ENCODE measurements at places on chromosomes 3 and 15. TPM values are rescaled to one million over a fixed set of nuclear protein-coding genes. Genes with fewer than 3 reads are reported as not detected.
A peak's percentile ranks its signal among the peaks of the same experiment; 100 is the strongest.

- no peak for DNase-seq
These were observed 34.9 kb upstream of the SNRPA1 start for GRCh38 chr15:101329867-101330380.

DNA sequence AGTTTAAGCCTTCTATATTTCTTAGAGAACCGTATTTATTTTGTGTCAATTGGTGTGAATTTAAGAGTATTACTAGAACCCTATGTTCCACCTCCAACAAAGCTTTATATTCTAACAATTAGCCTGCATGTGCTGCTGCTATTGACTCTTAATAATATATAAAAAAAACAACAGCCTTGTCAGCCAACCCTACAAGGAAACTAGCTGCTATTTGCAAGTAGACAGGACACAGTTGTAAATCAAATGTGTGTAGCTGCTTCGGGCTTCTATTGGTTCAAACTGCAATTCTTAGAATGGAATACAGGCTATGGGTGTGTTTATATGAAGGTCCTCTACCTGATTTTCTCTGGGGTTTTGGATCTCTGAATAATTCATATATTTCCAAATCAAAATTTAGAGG lies 60.7 kb downstream of the ZBTB20 start:
- DNase-seq, result no peak

DNA sequence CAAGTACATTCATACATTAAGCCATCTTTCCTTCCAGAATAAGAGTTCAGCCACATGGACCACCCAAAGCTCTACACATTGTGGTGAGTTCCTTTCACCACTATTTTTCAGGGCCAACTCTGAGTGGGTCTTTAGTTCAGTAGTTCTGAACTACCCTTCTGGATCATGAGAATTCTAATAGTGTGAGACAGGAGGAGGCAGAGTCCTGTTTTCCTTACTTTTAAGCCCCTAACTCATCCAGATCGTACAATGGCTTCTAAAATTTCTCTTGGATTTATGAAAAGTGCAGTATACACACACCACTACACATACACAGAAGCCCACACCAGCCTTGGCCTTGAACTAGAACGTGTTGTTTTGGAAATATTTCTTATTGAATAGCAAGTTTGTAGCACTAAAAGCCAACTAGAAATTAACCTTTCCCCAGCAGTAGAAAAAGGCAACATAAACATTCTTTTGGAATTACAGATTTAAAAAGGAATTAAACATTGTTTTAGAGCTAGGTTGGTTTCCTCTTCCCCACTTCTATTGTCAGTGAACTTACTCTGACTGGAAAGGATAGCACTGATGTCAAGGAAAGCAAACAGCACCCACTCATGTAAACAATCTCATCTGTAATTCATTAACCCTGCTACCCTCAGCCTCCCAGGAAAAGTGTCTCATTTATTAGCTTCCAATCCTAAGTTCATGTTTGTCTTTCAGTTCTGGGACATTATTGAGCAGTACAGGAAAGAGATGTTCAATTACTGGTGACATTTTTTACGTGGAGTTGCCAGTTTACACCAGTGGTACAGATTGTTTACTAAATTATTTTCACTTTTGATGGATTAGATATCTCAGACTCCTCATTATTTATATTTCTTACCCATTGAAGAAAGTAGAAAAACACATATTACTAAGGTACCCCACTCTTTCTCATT lies 95.7 kb upstream of the AGTR1 start:
- DNase-seq, result no peak

DNA sequence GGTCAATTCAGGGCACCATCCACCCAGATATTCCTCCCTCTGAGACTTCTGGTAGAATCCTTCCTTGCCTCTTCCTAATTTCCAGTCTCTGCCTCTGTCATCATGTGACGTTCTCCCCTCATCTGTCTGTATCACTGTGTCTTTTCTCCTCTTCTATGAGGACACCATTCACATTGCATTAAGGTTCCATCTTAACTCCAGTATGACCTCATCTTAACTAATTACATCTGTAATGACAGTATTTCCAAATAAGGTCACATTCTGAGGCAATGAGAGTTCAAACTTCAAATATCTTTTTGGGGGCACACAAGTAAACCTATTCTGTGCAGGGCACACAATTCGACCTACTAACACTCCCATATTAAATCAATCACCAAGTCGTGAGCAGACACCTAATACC lies 169.7 kb downstream of the FHIT start:
- DNase-seq, result no peak

DNA sequence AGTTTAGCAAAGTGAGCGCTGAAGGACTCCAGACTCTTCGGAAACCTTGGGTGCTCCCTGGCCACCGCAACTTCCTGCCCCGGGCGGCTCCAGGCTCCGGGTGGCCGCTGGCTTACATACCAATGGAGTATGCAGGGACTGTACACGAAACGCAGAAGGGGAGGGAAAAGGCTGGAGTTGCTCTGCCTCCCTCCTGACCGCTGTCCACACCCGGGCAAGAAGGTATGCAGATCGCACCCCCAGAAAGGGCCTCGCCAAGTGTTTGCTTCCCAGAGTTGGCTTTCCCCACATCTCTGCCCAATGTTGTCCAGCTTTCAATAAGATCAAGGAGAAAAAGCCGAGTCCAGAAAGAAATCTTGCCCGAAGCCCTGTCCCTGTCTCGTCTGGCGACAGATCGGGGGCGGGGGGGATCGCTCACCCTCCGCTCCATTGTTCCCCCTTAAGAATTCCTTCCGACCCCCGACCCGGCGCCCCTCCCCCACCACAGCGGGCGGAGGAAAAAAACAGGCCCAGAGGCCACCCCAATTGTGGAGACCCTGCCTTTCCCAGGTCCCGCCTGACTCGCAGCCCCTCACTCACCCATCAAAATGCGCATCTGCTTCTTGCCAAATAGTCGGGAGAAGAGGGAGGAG lies 533 bp downstream of the ARF4 start:
- DNase-seq, result peak; percentile 54

DNA sequence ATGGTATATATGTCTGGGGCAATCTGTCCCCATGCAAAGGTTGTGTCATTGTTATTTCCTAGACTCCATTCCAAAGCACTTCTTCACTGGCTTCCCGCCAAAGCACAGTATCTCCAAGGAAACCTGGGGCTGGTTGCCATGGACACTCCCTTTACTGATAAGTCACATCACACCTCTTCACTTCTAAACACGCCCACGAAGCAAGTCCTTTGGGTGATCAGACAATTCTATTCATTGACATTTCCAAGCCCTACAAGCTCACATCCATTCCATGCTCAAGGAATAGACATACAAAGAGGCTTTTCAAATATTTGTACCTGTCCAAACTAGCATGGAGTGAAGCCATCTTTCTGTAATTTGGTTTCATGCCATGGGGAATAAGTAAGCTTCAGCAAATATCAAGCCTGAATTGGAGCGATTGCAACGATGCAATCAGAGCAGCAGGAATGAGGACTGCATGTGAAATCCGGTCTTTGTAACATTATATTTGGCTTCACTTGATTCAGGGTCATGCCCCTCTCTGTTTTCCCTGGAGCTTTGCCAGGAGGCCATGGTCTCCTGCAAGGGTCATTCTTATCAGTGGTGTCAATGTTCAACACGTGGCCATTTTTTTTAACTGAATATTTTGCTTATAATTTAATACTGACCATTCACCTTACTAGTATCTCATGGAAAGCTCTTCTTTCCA lies 201.6 kb upstream of the TMC3 start:
- DNase-seq, result no peak

DNA sequence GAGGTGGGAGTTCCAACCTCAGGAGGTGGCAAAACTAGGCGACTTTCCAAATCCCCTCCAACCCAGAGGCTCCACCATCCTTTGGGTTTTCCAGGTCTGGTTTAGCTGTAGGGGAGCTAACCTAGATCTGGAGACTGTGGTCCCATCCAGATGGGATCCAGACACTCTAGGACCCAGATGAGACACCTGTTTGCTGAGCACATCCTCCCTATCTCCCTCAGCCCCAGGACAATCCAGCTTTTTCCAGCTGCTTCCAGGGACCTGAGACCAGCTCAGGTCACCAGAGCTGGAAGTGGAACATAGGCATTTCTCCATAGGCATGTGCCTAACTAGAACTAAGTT lies 18.2 kb downstream of the CRTAP start:
- DNase-seq, result no peak

DNA sequence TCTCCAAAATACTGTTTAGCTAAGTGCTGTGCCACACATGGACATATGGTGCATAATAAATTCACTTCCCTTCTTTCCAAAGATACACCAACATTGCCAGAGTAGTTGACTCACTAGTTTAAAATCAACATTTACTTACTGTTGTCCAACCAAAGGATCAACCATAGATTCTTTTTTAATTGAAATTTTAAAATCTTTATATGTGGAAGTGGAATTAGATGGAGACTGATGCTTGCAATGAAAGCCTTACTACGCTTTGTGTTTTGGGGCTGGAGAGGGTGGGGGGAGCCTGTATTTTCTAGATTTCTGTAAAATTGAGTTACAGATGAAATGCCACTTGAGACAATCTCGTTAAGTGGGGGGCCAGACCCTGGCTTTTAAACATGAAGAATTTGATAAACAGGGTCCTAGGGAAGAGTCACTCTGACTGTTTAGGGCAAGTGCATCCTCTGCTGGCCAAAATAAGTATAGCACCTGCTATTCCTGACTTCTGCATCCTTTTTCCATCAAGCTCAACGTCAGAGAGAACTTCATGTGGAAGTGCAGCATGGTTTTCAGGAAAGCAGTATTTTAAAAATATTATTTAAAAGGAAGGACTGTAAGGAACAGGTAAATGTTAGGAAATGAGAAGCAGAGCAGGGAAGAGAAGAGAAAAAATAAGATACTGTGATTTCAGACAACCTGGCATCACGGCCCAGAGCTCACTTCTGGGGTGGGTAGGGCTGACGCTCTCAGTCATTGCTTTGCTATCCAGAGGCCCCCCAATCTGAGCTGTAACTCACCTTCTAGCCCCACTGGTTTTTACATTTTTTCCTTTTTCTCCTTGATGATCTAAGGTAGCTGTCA lies 76.7 kb downstream of the BOC start:
- peak; percentile 82 for DNase-seq

GRCh38 chr15:40048926-40049475 lies 10.0 kb upstream of the SRP14 start:
- no peak for DNase-seq

- DNase-seq, result no peak
These were observed 20.9 kb downstream of the FSTL1 start for GRCh38 chr3:120429921-120430361.

DNA sequence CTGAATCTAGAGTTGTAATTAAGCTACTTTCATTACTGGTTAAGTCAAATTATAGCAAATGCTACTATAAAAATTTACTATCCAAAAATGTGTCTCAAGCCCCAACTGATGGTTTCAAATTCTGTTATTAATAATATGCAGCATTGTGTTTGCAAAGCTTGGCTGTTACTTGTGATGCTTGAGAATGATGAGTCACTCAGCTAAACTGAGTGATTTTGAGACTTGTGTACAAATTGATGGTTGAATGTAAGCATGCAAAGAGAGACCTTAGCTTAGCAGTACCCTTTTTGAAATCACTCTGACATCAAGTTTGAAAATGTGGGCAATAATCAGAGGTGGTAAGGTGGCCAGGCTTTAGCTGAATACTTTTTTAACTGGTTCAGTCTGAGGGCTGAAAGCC lies 27.6 kb downstream of the OPA1 start:
- no peak for DNase-seq

DNA sequence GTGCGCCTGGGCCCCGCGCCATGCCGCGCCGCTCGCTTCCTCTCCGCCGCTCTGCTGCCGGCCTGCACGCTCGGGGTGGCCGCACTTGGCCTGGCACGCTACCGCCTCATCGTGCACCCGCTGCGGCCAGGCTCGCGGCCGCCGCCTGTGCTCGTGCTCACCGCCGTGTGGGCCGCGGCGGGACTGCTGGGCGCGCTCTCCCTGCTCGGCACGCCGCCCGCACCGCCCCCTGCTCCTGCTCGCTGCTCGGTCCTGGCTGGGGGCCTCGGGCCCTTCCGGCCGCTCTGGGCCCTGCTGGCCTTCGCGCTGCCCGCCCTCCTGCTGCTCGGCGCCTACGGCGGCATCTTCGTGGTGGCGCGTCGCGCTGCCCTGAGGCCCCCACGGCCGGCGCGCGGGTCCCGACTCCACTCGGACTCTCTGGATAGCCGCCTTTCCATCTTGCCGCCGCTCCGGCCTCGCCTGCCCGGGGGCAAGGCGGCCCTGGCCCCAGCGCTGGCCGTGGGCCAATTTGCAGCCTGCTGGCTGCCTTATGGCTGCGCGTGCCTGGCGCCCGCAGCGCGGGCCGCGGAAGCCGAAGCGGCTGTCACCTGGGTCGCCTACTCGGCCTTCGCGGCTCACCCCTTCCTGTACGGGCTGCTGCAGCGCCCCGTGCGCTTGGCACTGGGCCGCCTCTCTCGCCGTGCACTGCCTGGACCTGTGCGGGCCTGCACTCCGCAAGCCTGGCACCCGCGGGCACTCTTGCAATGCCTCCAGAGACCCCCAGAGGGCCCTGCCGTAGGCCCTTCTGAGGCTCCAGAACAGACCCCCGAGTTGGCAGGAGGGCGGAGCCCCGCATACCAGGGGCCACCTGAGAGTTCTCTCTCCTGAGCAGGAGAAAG lies 951 bp downstream of the GPR62 start:
- DNase-seq, result peak; percentile 50

GRCh38 chr3:63952248-63952594 lies 40.0 kb upstream of the SCAANT1 start:
- no peak for DNase-seq

DNA sequence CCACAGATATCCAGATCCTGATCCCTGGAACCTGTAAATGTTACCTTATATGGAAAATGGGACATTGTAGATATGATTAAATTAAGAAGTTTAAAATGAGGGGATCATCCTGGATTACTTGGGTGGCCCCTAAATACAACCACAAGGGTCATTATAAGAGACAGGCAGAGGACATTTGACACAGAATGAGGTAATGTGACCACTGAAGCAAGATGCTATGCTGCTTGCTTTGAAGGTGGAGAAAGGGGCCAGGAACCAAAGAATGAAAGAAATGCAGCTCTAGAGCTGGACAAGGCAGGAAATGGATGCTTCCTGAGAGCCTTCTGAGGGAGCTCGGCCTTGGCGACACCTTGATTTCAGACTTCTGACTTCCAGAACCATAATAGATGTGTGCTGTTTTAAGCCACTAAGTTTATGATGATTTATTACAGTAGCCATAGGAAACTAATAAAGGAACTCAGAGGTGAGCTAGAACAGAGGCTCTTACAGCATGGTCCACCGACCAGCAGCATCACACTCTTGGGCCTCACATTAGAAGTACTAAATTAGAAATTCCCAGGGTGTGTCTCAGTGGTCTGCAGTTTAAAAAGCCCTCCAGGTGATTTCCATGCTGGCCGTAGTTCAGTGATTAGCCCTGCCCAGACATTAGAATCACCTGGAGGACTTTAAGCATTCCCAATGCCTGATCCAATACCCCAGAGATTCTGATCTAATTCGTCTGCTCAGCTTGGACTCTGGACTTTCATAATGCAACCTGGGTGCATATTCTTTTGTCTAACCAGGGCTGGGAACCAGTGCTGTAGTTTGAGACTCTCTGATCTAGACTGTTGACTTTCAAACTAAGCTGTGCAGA lies 7.5 kb downstream of the COLQ start:
- no peak for DNase-seq

- no peak for DNase-seq
These were observed 94.4 kb downstream of the DTWD1 start for GRCh38 chr15:49715211-49715610.

- DNase-seq, result no peak
These were observed 3.0 kb downstream of the MEIS2 start for GRCh38 chr15:37097144-37097919.

- DNase-seq, result no peak
These were observed 135.3 kb downstream of the FMN1 start for GRCh38 chr15:33059184-33059583.

MKRN3 gene
- total RNA-seq, result 3.8 TPM

CISH gene
- 8.6 TPM for total RNA-seq

RBPMS2 gene
- 40.5 TPM for total RNA-seq

ITGB5 gene
- total RNA-seq, result 81.9 TPM

IQCF5 gene
- not detected for total RNA-seq

NEK11 gene
- 4.9 TPM for total RNA-seq

BCL2A1 gene
- not detected for total RNA-seq

Measured in neural crest cell (in vitro differentiated cells).